ENCODE measurements at places on chromosomes 2 and 18.

DNA sequence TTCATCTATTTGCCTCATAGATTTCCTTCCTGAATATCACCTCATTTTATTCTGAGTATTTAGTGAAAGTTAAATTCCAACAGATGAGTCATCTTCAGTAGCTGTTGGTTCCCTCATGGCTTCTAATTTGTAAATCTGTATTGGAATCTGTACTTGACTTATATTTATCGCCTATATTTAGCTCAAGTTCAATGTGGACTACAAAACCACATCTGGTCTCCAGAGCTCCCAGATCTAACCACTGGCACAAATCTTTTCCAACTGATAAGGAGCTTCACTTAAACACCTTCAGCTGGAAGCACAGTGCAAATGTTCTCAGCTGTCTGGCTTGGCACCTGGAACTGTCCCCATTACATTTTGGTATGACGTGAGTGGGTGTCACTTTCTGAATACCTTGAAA, 82.8 kb upstream of the DSEL start:
- DNase-seq: peak; percentile 38

GRCh38 chr2:31079665-31080064, 58.6 kb downstream of the GALNT14 start:
- DNase-seq: no peak

DNA sequence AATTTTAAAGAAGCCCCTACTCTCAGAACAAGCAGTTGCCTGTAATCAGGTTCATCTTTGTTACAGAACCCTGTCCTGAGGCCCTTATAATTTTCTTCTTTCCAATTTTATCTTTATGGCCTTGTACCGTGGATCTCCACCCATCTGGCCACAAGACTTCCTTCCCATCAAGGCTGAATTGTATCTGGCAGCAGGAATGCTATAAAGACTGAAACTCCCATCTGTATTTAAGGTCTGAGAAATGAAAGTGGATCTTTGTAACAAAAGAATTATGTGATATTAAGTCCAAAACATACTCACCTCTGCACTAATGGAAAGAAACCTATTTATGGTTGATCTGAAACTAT, 91.8 kb downstream of the METTL8 start:
- DNase-seq: no peak

- no peak for DNase-seq
Observed at GRCh38 chr2:99948010-99948409, 194.4 kb downstream of the AFF3 start.

DNA sequence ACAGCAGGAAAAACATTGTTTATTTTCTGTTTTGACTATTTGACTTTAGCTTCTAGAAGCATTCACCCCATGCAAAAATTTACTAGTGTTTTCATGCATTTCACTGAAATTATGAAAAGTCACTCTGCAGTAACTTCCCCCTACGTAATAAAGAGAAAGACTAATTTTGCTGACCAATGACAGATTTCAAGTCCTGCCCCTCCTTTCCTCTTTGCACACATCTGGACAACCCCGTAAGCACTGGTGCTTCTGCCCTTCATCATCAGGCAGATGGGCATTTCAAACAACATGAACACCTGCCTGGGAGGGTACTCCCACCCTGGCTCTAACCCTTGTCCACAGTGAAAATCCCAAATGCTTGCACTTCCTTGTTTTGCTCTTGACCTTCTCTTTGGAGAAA, 815.0 kb upstream of the ID2 start:
- no peak for DNase-seq

DNA sequence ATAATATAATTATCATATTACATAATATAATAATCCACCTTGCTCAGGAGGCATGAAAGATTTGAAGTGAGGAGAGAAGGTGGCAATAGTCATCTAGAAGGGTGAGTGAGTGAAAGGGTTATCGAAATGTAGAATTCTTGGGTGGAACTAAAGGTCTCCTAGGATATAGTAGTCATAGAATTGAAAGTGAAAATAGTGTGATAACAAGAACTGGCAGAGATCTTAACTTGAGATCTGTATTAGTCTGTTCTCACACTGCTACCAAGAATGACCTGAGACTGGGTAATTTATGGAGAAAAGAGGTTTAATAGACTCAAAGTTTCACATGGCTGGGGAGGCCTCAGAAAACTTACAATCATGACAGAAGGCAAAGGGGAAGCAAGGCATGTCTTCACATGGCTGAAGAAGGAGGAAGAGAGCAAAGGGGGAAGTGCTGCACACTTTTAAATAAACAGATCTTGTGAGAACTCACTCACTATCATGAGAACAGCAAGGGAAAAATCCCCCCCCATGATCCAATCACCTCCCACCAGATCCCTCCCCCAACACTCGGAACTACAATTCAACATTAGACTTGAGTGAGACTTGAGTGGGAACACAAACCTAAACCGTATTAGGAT, 351.5 kb downstream of the NR4A2 start:
- no peak for DNase-seq

GRCh38 chr2:47301277-47301618, 101.7 kb upstream of the MSH2 start:
- DNase-seq: no peak

- no peak for DNase-seq
Observed at GRCh38 chr2:236575510-236575909, 5.9 kb downstream of the ACKR3 start.

GRCh38 chr2:142693171-142693950, 184.1 kb upstream of the KYNU start:
- no peak for DNase-seq

DNA sequence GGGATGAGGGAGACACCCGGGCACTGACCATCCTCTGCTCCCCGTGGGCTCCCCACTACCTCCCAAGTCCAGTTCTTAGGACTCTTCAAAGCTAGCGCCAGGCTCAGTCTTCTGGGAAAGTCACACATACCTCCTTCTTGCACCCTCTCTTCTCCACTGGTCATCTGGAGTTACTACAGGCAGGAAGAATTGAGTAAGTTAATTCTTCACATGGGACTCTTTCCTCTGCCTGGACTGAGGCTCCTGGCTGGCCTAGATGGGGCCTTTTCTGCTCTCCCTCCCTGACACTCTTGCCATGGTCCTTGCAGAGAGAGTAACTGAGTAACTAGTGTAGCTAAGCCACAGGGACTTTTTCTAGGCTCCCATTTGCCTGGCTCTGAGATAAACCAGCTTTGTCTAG, 96.5 kb upstream of the CELF4 start:
- DNase-seq: no peak

DNA sequence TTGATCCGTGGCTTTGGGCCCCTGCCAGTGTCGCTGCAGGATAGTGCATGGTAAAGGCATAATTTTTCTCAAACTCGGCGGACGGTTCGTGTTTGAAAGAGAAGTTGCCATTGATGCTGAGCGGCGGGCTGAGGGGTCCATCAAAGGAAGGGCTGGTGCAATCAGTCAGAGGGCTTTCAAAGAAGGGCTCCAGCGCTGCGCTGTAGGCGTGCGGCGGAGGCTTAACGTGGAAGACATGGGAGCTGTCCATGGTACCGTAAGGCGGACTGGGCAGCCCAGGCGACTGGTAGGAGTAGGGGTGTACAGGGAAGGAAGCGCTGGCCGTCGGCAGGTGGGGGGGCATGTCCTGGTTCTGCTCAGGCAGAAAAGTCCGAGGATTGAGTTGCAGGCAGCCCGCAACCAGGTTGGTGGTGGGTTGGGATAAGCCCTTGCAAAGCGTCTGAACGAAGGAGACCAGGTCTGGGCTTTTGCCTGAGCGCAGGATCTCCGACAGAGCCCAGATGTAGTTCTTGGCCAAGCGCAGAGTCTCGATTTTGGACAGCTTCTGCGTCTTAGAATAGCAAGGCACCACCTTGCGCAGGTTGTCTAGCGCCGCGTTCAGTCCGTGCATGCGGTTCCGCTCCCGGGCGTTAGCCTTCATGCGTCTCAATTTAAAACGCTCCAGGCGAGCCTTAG, 2.3 kb downstream of the NEUROD1 start:
- DNase-seq: peak; percentile 50

GRCh38 chr2:30688956-30689401, 118.3 kb downstream of the CAPN13 start:
- no peak for DNase-seq

DNA sequence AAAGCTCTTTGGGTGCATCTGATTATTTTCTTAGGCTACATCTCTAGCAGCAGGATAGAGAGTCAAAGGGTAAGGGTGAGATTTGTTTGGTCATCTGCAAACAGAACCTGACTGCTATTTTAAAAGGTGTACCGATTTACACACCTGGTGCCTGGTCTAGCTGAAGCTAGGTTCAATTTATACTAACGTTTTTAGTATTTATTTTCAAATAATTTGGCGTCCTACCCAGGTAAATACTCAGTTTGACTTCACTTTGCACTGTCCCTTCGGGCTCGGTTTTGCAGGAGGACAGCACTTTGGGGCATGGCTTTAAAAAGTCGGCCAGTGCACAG, 683 bp downstream of the PTRHD1 start:
- no peak for DNase-seq

DNA sequence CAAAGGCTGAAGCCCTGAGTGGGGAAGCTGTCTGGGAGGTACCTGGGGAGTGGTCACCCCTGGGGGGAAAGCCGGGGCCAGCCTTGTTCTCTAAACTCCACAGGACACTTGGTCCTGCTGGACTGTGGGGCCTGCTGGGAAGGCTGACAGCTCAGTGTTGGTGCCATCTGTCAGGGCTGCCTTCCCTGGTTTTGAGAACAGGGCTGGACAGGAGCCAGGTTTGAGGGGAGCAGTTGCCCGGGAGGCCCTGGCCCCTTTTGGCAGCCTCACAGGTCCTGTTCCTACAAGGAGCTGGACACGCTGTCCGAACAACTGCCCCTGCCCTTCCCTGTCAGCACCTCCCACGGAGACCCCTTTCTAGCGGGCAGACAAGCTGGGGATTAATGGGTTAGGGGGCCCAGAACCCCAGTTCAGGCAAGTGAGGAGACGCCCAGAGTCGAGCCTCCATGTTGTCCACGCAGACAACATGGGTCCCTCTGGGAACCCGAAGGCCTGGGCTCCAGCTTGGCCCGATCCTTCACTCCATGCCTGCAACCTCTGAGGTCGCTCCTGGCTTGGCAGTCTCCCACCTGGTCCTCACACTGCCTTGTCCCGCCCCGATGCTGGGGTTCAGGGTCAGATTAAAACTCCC, 40.8 kb downstream of the ATOH8 start:
- DNase-seq: no peak

DNA sequence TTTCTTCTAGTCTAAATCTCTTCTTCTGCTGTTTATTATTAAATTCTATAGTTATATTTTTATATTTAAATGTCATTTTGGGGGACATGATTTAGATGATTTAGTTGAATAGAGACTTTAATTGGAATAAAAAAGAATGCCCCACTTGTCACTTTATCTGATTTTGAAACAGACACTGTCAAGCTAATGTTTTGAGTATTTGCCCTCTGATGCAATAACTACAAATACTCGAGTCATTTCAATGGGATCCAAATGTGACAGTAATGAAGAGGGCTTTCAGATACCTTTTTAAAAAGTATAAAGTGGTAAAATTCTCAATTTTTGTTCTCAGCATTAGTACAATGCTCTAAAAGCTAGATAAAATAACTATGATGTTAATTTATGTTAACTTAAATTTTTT, 257.3 kb upstream of the SESTD1 start:
- no peak for DNase-seq

- DNase-seq: no peak
Observed at GRCh38 chr18:77897606-77898005, 648.0 kb downstream of the GALR1 start.

DNA sequence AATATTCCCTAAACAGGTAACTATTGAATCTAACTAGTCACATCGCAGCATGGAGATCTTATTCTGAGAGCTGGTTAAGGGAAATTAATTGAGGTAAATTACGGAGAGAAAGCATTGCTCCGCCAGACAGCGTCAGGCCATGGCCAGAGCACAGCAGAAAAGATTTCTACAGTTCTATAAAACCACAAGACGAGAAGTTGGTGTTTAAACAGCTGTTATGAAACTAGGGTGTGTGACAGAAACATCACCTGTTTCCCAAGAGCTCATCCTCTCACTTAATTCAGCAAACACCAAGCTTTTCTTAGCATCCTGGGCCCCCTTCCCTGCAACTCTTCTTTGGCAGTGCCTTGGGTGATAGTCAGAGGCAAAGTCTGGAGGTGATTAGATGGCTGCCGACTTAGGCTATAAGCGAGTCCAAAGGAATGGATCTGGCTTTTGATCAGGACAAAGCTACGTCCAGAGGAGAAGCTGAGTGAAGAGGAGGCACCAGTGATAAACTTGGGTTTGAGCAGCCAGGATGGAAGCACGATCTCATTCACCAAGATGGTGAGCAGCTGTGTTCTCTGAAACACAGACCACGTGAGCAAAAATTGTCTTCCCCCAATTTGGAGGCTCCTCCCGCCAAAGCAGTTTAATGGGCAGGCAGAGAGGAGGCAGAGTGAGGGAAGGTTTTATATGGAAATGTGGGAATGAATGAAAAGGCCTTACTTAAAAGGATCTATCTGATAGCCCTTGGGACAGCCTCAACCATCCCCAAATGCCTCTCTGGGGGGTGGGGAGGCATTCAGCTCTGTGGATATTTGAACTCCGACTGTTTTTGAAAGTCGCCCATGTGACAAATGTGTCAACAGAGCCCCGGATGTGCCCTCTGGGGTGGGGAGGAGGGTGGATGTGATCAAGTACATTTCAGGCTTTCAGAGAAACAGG, 57.8 kb downstream of the PKDCC start:
- no peak for DNase-seq

GRCh38 chr2:230592775-230593174, 119.9 kb upstream of the CAB39 start:
- no peak for DNase-seq

DNA sequence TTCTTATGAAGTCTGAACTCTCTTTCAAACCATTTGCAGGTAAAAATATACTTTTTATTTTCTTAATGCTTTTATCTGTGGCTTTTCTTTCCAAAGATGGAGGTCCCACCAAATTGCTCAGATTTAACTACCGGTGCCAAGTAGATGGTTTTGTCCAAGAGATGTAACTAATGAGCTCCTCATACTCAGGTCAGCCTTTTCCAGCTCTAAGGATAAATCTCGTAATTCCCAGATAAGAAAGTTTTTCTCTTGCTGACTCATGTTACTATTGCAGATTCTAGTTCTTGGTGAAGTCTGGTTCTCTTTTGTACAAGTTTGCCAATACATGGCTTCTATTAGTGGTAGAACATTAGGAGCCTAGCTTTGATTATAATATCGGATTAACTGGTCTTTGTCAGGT, 550.8 kb upstream of the ZNF804A start:
- no peak for DNase-seq

- no peak for DNase-seq
Observed at GRCh38 chr2:136214307-136215200, 96.6 kb upstream of the CXCR4 start.

- DNase-seq: no peak
Observed at GRCh38 chr2:119387381-119388129, 20.8 kb downstream of the DBI start.

GRCh38 chr18:33914399-33914798, 310.3 kb downstream of the NOL4 start:
- no peak for DNase-seq

Measured in HFF-Myc (cell line).